ENCODE measurements at places on chromosomes 16 and 17. TPM values are rescaled to one million over a fixed set of nuclear protein-coding genes. Genes with fewer than 3 reads are reported as not detected.
A peak's percentile ranks its signal among the peaks of the same experiment; 100 is the strongest.

- no peak for DNase-seq
These were observed 93.2 kb upstream of the ZNF469 start for GRCh38 chr16:88289561-88289960.

DNA sequence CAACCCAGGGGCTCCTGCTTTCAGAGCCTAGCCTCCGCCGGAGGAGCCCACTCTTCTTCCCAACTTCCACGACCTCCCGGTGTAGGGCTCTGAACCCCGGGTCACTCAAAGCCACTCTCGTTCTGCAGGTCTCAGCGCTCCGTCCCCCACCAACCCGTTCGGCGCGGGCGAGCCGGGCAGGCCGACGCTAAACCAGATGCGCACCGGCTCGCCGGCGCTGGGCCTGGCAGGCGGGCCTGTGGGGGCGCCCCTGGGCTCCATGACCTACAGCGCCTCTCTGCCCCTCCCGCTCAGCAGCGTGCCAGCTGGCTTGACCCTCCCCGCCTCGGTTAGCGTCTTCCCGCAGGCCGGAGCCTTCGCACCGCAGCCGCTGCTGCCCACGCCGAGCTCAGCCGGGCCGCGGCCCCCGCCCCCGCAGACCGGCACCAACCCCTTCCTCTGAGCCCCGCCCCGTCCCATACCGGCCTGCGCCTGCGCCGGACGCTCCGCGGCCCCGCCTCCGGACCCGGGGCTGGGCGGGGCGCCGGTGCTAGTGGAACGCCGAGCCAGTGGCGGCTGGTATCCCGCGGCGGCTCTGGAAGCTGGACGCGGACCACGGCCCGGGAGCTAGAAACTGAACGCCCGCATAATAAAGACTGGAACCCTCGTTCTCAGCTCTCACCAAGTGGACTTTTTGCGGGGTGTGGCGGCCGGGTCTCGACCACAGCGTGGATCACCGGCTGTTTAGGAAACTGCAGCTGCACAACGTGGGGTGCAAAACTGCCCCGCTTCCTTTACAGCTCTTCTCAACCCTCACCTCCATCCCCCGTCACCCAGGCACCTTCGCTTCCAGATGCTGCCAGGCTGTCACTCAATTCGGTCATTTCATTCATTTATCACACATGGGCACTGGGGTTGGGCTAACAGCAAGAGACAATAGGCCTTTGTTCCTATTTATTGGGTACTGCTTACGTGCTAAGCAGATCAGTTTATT, 5.0 kb upstream of the SPATA20 start:
- peak; percentile 96 for DNase-seq

- no peak for DNase-seq
These were observed 4.5 kb downstream of the KIF1C start for GRCh38 chr17:5002121-5002788.

DNA sequence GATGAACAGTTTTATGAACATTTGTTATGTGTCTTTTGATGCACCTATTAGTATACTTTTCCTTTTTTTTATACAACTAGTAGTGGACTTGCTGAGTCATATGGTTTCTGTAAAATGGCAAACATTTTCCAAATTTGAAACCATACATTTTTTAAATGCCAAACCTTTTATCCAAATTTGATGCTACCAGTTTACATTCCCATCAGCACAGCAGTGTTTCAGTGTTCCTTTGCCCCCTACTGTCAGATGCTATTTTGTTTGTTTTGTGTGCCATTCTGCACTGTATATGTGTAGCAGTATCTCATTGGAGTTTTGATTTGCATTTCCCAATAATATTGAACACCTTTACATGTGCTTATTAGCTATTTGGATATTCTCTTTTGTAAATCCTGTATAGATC, 219.4 kb downstream of the TANC2 start:
- DNase-seq = no peak

DNA sequence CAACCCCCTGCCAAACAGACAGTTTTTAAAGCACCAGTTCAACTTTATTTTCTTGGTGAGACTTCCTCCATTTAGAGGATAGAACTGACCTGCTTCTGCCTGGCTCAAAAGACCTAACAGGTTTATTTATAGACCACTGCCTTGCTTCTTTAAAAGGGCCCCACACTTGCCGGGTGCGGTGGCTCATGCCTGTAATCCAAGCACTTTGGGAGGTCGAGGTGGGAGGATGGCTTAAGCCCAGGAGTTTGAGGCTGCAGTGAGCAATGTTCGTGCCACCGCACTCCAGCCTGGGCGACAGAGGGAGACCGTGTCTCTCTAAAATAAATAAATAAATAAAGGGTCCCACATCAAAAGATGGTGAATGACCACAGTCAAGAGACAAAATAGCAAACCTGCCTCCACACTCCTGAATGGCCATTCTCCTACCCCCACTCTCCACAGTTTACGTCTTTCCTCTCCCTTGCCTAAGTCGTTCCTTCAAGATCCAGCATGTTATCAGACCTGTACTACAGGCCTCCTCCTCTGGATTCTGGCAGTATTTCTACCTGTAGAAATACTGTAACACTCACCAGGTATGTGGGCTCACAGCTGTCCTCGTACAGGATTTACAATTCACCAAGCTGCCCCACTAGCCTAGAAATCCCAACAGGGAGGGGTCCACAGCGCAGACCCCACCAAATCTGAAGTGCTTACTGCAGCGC, 95.6 kb downstream of the SMG6 start:
- no peak for DNase-seq

DNA sequence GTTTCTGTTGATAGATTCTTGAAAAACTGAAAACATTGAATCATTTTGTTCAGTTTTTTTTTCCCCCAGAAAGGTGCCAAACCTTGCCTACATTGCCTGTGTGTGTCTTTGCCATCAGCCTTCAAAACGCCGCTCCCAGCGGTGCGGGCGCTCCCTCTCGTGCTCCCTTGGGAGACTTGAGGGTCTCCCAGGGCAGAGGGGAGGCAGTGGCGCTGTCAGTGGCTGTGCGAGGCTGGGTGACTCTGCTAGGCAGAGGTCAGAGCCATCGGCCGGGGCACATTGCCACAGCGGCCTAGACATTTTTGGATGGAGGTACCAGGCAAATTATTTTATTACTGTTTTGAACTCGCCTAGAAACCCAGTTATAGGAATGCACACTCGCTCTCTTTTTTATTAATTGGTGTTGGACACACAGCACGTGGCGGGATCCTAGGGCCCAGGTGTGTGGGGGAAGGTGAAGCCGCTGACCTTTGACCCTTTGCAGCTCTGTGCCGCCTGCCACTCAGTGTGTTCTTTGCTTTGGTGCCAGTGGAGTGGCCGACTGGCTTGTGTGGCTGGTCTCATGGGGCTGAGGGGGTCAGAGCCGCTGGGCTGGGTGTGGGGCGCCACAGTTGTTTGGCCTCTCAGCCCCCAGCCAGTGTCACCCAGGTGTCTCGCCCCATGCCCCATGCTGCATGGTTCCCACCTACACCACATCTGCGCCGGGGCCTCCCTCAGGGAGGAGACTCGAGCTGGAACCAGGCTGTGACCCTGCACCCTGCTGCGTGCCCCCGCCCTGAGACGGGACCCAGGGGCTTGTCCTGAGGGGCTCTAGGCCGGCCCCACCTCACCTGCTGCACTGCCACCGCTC, 115.7 kb downstream of the BANP start:
- DNase-seq = no peak

- DNase-seq = no peak
These were observed 374.5 kb upstream of the MON1B start for GRCh38 chr16:76816475-76816874.

GRCh38 chr17:40545660-40546059, 19.6 kb downstream of the CCR7 start:
- no peak for DNase-seq

- no peak for DNase-seq
These were observed 246.6 kb upstream of the RPL38 start for GRCh38 chr17:73956595-73957465.

Gene PDPR
- 30.7 TPM for total RNA-seq

Gene HBA1
- not detected for total RNA-seq

Gene CDK5R1
- total RNA-seq = 1.8 TPM

Gene PLCD3
- total RNA-seq = 111 TPM

Gene CCL23
- not detected for total RNA-seq

Gene ZPBP2
- not detected for total RNA-seq

Gene VTN
- 0.97 TPM for total RNA-seq

Measured in osteocyte (in vitro differentiated cells).